ENCODE measurements at places on chromosomes 13 and 19.

DNA sequence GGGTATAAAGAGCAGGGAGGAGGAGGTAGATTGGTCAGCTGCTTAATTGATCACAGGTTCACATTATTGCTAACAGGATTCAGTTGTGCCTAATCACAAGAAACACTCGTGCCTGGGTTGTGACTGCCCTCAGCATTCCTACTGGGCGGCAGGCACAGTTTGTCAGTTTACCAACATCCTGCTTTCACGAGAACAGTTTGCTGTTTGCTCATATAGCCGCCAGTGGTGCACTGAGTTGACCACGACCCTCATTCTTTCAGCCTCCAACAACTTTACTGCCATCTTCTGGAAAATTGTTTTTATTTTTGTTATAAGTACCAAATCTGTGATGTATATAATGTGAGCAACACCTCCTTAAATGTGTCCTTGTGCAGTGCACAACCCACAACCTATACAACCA lies 16.2 kb upstream of the IFT88 start:
- DNase-seq: peak; percentile 51

DNA sequence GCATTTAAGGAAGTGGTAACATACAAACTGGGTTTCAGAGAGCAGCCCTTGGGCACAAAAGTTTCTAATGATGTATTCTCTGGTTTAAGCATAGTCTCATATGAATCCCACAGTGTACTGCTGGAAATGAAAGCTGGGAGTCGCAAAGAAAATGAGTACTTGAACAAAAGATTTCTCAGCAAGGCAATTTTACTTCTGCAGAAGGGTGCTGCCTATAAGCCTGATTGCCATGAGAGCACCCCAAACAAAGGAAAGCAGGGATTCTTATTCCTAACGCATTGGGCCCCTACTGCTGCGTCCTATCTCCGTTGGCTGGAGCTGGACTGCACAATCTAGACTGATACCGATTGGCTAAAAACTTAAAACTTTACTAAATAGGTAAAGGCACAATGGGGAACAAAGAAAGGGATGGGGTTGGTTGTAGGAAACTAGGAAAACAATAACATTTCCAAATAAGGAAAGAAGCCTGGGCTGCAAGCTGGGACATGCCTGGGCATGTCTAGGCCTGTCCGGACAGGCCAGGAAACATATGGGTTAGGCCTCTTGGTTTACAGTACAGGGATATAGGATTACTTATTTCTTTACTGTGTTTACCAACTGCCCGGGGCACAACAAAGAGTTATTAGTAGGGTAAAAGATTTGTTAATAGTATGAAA lies 27.4 kb upstream of the VN1R4 start:
- no peak for DNase-seq

- no peak for DNase-seq
Observed at GRCh38 chr19:47155148-47155547, 24.5 kb downstream of the SAE1 start.

GRCh38 chr13:93409816-93410215 lies 183.2 kb downstream of the GPC6 start:
- no peak for DNase-seq

DNA sequence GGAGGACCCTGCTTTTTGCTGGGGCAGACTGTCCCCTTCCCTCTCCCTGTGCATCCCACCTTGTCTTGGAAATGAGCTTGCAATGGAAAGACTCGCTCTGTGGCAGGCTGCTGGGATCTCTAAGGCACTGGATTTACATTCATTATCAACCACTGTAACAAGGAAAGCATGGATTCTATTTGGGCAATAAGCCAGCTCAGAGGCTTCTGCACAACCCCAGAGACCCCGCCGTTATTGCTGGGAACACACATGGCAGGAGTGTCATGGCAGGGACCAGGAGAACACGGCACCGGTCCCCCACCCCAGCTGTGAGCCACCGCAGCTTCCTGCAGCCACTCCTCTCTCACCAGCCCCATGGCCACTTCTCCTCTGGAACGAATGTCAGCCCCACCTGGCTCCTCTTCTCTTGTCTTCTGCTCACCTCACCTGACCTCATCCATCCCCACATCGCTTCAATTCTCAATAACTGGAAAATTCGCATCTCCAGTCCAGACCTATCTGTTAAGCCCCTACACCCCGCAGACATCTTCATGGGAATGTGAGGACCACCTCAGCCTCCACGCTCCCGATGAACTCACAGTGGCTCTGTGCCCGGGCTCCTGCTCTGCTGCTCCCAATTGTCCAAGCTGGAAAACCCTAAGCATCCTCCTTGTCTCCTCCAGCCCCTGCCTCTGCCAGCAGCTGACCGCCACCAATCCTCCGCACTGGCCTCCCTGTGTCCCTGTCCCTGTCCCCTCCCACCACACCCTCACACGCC lies 181.5 kb downstream of the USP12 start:
- no peak for DNase-seq

DNA sequence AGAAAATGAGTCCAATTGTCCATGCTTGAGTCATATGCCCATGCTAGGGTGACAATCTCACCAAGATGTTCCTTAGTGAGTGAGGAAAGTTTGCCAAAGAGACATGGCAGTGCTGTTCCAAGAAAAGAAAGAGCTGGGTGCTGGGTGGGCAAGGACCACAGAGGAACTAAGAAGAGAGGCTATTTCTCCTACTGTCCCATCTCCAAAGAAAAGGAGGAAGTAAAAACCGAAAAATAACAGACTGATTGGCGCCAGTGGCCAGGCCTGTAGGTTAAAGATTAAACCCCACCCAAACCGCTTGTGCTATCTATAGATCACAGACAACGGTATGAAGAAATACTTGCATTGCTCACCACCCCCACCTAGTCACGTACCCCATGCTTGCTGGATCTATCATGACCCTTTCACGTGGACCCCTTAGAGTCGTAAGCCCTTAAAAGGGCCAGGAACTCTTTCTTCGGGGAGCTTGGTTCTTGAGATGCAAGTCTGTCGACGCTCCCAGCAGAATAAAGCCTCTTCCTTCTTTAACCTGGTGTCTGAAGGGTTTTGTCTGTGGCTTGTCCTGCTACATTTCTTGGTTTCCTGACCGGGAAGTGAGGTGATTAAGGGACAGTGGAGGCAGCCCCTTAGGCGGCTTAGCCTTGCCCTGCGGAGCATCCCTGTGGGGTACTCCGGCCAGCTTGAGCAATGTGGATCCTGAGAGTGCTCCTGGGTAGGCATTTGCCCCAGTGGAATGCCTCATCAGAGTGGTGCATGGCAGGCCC lies 606.5 kb downstream of the UQCRFS1 start:
- DNase-seq: no peak
